SJSA1 (cell line): ENCODE measurements at places on chromosomes 12 and 14. TPM values are rescaled to one million over a fixed set of nuclear protein-coding genes. Genes with fewer than 3 reads are reported as not detected.

The CRIP2 gene
- 1.1 and 3.8 TPM in 2 replicates for total RNA-seq

The ZNF385A gene
- total RNA-seq, result 0.31 and 0.42 TPM in 2 replicates

The BTG1 gene
- total RNA-seq, result 4.8 and 6.2 TPM in 2 replicates

The GLT1D1 gene
- not detected in 2 replicates for total RNA-seq

GRCh38 chr14:68703093-68703492 is 89.8 kb downstream of the ZFP36L1 start:
- H3K36me3 ChIP-seq, result no peaks in the 10 kb centered on the region
- H3K4me1 ChIP-seq, result peaks cover 9% of the 10 kb centered on the region
- no peaks in the 10 kb centered on the region for H3K27me3 ChIP-seq
- DNase-seq, result no peak

DNA sequence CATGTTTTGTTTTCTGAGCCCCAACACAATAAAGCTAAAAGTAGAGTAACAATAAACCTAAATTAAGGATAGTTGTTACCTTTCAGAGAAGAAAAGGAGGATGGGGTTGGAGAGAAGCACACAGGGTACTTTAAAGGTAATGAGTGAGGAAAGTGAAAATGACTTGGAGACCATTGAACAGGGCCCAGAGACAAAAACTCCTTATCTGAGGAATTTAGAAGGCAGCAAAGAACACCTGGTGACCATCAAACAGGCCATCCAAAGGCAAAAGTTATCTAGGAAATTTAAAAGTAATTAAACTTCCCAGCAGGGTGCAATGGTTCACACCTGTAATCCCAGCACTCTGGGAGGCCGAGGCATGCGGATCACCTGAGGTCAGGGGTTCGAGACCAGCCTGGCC is 39.0 kb upstream of the CEP83 start:
- H3K27me3 ChIP-seq, result no peaks in the 10 kb centered on the region
- H3K4me3 ChIP-seq, result no peak overlapping the region

- H3K4me3 ChIP-seq, result no peak overlapping the region
- H3K27ac ChIP-seq, result no peak overlapping the region
- H3K27me3 ChIP-seq, result no peaks in the 10 kb centered on the region
Observed at GRCh38 chr12:21459474-21459873, 22.0 kb downstream of the PYROXD1 start.

GRCh38 chr12:48334808-48335207 is 15.9 kb downstream of the ZNF641 start:
- no peaks in the 10 kb centered on the region for H3K36me3 ChIP-seq
- no peak for DNase-seq
- no peaks in the 10 kb centered on the region for H3K4me1 ChIP-seq
- no peak overlapping the region for H3K27ac ChIP-seq

DNA sequence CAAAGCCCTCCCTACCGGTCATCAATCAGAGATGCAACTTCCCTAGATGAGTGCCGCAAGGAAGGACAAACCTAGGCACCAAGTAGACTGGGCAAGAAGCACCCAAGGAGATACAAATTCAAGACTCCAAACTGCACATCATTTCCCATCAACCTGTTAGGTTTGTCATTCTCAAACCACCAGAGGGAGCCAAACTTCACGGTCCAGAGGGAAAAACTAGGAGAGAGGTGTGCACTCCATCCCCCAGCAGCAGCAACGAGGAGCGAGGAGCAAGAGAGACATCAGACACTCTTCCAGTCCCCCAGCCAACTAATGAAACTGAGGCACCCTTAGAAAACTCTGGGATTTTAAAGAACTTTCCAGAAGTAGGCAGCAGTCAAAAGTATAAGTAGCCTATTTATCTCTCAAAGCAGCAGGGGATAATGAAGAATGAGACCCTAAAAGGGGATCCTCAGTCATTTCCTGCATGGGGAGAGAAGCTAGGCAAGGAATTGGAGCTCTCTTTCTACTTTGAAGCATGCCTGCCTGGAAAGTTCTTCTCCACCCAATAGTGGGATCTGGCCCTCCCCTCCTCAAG is 37.0 kb upstream of the NT5DC3 start:
- DNase-seq, result peak; percentile 65
- H3K36me3 ChIP-seq, result no peaks in the 10 kb centered on the region
- H3K4me3 ChIP-seq, result no peak overlapping the region
- H3K4me1 ChIP-seq, result no peaks in the 10 kb centered on the region
- no peaks in the 10 kb centered on the region for H3K27me3 ChIP-seq

DNA sequence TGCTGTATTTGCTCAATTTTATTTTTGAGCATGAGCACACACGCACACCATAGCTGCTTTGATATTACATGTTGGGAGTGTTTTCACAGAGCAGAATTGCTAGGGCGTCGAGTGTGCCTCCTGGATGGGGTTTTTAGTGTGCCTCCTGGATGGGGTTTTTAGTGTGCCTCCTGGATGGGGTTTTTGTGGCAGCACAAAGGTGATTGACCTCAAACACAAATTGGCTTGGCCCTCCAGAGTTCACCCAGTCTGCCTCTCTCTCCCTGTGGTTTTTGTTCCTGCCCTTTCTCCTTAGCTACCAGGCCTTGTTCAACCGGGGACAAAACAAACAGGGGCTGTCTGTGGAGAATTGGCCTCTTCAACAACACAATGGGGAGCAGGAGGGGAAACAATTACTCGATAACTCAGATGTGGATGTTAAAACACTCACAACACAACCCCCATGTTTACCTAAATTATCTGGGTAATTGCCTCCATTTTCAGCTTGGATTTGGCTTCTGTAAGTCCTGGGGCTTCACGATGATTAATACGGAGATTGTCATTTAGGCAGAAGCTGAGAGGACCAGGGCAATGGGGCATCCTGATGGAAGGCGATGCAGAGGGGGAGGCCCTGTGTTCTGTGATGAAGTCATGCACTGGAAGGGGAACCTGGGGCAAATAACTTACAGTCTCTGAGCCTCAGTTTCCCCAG is 26.9 kb downstream of the TBX3 start:
- peaks cover 21% of the 10 kb centered on the region for H3K4me1 ChIP-seq
- no peak overlapping the region for H3K4me3 ChIP-seq
- H3K36me3 ChIP-seq, result no peaks in the 10 kb centered on the region

GRCh38 chr12:131012279-131013069 is 58.8 kb downstream of the ADGRD1 start:
- no peaks in the 10 kb centered on the region for H3K4me1 ChIP-seq
- no peak overlapping the region for H3K4me3 ChIP-seq
- no peak overlapping the region for H3K27ac ChIP-seq
- H3K36me3 ChIP-seq, result no peaks in the 10 kb centered on the region
- DNase-seq, result no peak

DNA sequence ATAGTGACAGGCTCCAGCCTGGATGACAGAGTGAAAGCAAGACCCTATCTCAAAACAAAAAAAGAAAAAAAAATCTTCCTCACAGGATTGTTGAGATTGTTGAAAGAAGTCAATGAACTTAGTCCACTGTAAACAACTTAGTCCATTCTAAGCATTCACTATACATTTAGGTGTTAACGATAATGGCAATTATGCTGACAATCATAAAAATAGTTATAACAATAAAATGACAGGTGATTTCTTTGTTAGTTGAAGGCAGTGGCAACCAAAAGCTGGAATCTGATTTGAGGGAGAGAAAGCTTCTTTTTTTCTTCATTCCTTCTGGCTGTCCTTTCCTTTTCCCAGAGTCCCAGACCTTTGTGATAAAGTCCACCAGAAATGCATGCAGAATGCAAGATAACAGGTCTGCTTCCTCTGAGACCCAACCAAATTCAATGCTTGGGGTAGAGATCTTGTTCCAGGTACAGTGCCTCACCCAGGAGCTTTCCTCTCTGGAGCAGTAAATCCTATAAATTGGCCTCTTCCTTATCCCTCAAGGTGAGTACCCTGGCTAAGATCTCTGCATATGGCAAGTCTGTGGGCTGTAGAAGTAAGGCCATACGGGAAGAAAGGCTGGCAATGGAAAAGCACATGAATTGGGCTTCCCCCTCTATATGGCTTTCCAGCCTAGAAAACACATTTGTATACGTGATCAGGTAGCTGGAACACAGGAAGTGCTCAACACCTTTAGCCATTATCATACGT is 52.5 kb downstream of the PAX9 start:
- H3K4me1 ChIP-seq, result no peaks in the 10 kb centered on the region
- DNase-seq, result no peak
- 0 out of 2 replicates have a peak, but pooled peaks cover 4% of the 10 kb centered on the region for H3K27me3 ChIP-seq
- no peak overlapping the region for H3K27ac ChIP-seq

- no peaks in the 10 kb centered on the region for H3K4me1 ChIP-seq
- no peak overlapping the region for H3K4me3 ChIP-seq
- no peak overlapping the region for H3K27ac ChIP-seq
- 0 out of 2 replicates have a peak, but pooled peaks cover 3% of the 10 kb centered on the region for H3K27me3 ChIP-seq
- DNase-seq, result no peak
Observed at GRCh38 chr12:119139448-119139847, 39.3 kb upstream of the HSPB8 start.

DNA sequence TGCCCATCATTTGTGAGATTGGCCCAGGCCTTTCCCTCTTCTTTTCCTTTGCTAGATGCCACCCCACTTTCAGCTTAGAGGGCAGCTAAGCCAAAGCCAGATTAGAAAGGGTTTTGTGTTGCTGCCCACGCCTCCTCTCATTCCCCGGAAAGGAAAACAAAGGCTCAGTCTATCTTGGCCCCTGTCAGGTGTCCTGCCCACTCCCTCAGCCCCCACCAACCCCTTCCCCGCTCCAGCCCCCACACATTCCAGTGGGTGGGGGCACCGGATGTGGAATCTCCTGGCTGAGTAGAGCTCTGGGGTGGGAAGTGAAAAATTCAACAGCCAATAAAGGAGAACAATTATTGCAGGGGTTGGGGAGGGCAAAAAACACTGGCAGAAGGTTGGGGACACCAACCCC is 2.2 kb downstream of the BLOC1S1 start:
- no peaks in the 10 kb centered on the region for H3K27me3 ChIP-seq
- no peak overlapping the region for H3K27ac ChIP-seq
- H3K36me3 ChIP-seq, result peaks cover 13% of the 10 kb centered on the region

GRCh38 chr12:21800011-21800410 is 25.5 kb upstream of the KCNJ8 start:
- H3K27me3 ChIP-seq, result no peaks in the 10 kb centered on the region
- no peak overlapping the region for H3K27ac ChIP-seq
- no peaks in the 10 kb centered on the region for H3K4me1 ChIP-seq
- H3K4me3 ChIP-seq, result no peak overlapping the region

DNA sequence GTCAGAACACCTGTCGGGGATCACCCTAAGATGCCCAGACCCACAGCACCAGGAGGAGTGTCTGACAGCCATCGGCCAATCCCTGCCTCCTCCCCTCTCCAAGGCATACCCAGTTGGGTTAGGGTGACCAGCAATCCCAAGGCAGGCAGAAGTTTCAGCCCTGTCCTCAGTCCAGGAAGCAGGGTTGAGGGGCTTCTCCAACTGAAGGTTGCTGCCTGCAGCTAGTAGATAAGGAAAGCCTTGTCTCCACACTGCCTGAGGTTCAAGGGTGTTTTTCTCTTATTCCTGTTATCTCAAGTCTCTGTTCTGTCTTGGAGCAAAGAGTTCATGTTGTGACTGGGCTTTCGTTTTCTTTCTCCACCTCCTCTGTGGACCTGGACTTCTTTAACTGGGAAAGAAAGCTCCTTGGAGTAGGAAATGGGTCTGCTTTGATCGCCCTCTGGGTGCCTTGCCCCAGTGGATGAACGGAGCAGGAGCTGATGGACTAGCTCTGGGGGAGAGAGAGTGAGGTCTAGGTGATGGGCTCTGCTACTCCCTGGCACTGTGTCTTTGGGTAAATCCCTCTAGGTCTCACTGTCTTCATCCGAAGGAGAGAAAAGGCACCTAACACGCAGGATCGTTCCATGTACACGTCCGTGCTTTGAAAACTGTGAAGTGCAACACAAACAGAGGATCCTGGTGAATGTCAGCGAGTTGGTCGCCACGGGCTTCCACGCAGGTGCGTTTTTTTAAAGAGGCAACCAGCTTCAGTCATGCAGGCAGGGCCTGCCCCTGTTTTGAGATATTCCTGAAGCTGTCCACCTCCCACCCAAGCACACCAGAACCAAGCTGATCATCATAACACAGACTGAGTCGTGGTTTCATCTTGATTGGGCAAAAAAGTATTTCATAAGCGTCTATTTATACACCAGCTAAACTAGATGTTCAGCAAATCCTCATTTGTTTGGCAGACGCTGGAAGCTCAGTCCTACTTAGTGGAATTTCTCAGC is 52.5 kb upstream of the FOXN3 start:
- no peaks in the 10 kb centered on the region for H3K36me3 ChIP-seq
- H3K4me3 ChIP-seq, result no peak overlapping the region
- no peak overlapping the region for H3K27ac ChIP-seq
- no peaks in the 10 kb centered on the region for H3K27me3 ChIP-seq
- H3K4me1 ChIP-seq, result no peaks in the 10 kb centered on the region
- DNase-seq, result no peak

- no peak overlapping the region for H3K27ac ChIP-seq
- no peak for DNase-seq
- no peaks in the 10 kb centered on the region for H3K4me1 ChIP-seq
- H3K27me3 ChIP-seq, result peaks cover 7% of the 10 kb centered on the region
- no peaks in the 10 kb centered on the region for H3K36me3 ChIP-seq
- H3K4me3 ChIP-seq, result no peak overlapping the region
Observed at GRCh38 chr12:5881666-5882065, 63.4 kb downstream of the ANO2 start.

DNA sequence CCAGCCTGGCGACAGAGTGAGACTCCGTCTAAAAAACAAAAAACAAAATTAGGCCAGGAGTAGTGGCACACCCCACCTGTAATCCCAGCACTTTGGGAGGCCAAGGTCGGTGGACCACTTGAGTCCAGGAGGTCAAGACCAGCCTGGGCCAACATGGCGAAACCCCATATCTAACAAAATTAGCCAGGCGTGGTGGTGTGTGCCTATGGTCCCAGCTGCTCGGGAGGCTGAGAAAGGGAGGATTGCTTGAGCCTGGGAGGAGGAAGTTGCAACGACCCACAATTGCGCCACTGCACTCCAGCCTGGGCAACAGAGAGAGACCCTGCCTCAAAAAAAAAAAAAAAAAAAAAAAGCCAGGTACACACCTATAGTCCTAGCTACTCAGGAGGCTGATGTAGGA is 37.0 kb downstream of the KDM2B start:
- no peak overlapping the region for H3K4me3 ChIP-seq
- no peaks in the 10 kb centered on the region for H3K27me3 ChIP-seq
- H3K27ac ChIP-seq, result no peak overlapping the region
- H3K4me1 ChIP-seq, result no peaks in the 10 kb centered on the region

DNA sequence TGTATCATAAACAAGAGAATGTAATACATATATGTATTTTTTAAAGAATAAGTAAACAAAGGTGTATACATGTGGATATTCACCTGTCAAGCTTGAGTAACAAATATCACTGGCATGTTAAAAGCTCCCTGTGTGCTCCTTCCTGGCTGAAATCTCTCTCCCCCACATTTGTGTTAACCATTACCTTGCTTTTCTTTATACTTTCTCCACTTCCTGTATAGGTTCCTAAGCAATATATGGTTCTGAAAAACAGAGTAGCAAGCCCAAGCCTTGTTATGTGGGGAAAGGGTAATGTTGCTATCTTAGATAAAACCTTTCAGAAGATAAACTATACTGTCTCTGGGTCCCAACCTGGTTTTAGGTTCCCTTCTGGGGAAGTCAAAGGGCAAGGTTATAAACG is 32.3 kb upstream of the TBC1D30 start:
- DNase-seq, result no peak
- no peak overlapping the region for H3K4me3 ChIP-seq
- no peak overlapping the region for H3K27ac ChIP-seq
- H3K27me3 ChIP-seq, result peaks cover 31% of the 10 kb centered on the region
